Neural crest cell (in vitro differentiated cells): ENCODE measurements at places on chromosomes 4 and X. TPM values are rescaled to one million over a fixed set of nuclear protein-coding genes. Genes with fewer than 3 reads are reported as not detected.
A peak's percentile ranks its signal among the peaks of the same experiment; 100 is the strongest.

DNA sequence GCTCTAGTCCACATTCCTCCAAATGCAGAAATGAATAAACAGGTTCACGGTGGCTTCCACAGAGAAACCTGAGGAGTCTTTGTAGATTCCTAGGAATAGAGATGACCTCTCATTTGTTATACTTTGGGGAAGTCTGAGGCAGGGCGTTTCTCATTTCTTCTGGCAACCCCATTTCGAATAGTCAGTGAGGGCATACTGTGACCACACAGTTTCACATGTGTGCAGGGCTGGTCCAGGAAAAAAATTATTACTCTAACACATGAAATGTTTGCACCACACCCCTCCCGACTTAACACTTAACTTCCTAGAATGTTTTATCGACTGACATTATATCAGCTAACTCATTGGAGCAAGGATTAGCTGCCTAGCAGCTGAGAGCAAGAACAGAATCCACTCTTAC lies 12.0 kb downstream of the FRMD7 start:
- H3K36me3 ChIP-seq, result no peaks in the 10 kb centered on the region
- no peak overlapping the region for H3K4me3 ChIP-seq
- no peak for DNase-seq
- H3K27me3 ChIP-seq, result no peaks in the 10 kb centered on the region
- H3K4me1 ChIP-seq, result peaks cover 36% of the 10 kb centered on the region

Gene MTHFD2L
- 19.3 and 19.9 TPM in 2 replicates for total RNA-seq

GRCh38 chrX:46311581-46312120 lies 233.6 kb downstream of the ZNF674 start:
- H3K36me3 ChIP-seq, result no peaks in the 10 kb centered on the region
- DNase-seq, result no peak
- no peak overlapping the region for H3K4me3 ChIP-seq
- H3K27ac ChIP-seq, result no peak overlapping the region
- no peaks in the 10 kb centered on the region for H3K27me3 ChIP-seq

DNA sequence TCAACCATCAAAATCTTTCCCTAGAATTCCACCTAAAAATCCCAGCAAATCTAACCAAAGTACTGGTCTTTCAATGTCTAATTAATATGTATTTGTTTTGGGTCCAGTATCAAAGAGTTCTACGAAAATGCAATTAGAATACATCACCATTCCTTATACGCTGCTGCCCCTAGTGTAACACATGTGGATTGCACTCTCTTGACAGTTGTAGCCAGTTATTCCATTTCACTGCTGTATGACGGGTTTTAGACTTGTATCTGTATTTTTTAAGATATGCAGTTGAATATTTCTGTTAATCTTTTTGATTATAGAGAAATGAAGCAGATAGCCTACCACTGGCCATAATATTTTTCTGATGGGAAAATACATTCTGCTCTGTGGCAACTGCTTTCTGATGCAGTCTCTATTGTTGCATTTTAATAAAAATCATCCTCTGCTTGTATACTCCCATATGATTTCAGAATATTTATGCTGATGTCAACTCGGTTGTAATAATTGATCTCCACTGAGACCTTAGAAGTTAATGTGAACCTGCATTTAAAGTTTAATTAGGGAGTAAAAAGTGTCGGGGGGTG lies 17.1 kb upstream of the PAGE2B start:
- peak overlapping the region; percentile 67 for H3K4me3 ChIP-seq
- peaks cover 13% of the 10 kb centered on the region for H3K4me1 ChIP-seq
- H3K36me3 ChIP-seq, result no peaks in the 10 kb centered on the region
- H3K27ac ChIP-seq, result no peak overlapping the region

Gene BTC
- 0.14 TPM in 1 of 2 replicates, not detected in the other for total RNA-seq

DNA sequence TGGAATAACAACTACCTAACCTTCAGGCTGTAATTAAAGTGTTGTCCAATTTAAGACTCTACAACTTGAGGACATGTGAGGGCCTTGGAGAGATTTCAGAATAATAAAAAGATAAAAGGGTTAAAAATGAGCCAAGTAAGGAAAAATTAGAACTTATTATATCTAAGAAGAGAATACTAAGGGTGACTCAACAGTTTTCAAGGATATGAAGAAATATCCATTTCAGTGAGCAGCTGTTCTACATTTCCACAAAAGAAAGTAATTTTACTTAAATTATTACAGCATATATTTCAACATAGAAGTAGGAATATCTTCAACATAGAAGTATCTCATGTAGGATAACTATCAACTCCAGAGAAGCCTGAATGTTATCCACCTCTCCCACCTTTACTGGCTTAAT lies 11.3 kb downstream of the SNX12 start:
- DNase-seq, result no peak
- no peak overlapping the region for H3K4me3 ChIP-seq
- no peak overlapping the region for H3K27ac ChIP-seq
- H3K4me1 ChIP-seq, result no peaks in the 10 kb centered on the region
- H3K27me3 ChIP-seq, result no peaks in the 10 kb centered on the region
- peaks cover 10% of the 10 kb centered on the region for H3K36me3 ChIP-seq

Gene KIF4A
- total RNA-seq, result 57.8 and 58.5 TPM in 2 replicates

DNA sequence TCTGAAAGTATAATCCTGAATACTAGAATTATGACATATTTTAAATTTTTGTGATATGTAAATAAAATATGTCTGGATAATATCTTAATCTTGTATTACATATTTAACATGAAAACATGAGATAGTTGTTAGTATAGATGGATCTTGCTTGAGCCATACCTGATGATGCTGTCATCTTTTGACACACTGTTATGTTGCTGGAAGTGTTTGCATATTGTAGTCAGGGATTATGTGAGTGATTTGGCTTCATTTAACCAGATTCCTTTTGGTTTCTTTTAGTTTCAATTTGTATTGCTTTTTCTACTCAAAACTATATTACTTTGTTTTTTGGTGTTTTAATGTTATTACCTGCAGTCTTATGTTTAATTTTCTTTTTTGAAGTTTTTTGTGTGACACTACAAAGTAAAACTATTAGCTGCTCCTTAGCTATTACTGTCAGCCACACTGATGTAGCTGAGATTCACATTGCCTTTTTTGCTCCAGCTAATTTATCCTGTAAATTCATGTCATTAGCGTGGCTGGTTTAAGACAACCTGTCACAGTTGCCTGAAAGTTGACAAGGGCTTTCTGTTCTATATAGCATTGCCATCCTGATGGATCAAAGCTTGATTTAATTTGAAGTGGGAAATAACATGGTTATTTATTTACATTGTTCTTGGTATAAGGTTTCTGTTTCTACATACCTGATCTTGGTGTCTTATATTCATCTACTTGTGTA lies 33.7 kb downstream of the METAP1 start:
- DNase-seq, result no peak
- H3K4me1 ChIP-seq, result peaks cover 11% of the 10 kb centered on the region
- peaks cover 7% of the 10 kb centered on the region for H3K36me3 ChIP-seq
- no peak overlapping the region for H3K27ac ChIP-seq

Gene HTR2C
- total RNA-seq, result 0.07 and 0.09 TPM in 2 replicates

DNA sequence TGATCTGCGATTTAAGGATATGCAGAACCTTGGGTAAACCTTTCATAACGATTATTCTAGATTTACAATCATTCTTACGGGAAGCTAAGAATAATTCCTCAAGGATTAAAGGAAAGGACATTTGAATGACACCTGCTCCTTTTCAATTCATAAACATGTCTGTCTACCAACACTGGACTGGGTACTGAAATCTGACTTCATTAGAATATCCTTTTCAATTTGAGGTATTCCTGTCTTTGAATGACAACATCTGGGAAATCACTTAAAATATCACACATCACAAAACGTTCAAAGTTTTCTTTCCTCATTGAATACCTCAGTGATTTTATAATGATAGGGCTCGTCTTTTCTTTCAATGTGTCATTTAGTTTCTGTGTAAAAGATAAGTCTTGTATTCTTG lies 87.7 kb downstream of the CFAP47 start:
- no peak overlapping the region for H3K4me3 ChIP-seq
- no peak for DNase-seq
- no peaks in the 10 kb centered on the region for H3K4me1 ChIP-seq
- no peaks in the 10 kb centered on the region for H3K36me3 ChIP-seq
- no peak overlapping the region for H3K27ac ChIP-seq

DNA sequence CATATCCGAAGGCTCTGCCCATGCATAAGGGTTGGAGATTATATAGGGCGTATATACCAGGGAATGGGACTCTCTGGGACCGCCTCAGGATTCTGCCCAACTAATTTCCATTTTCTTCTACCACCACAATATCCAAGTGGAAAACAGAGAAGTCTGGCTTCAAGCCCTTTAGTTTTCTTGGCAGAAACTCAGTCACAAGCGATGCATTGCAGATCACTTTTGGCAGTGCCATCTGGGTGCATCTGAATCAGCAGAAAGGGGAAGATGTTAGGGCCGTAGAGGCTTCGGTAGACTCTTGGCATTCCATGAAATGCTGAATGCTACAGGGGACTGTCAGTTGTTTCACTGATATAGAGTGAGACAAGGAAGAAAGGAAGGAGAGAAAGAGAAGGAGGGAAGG lies 94.1 kb upstream of the FAM9B start:
- H3K27me3 ChIP-seq, result no peaks in the 10 kb centered on the region
- peaks cover 13% of the 10 kb centered on the region for H3K4me1 ChIP-seq
- no peak overlapping the region for H3K27ac ChIP-seq
- DNase-seq, result no peak

DNA sequence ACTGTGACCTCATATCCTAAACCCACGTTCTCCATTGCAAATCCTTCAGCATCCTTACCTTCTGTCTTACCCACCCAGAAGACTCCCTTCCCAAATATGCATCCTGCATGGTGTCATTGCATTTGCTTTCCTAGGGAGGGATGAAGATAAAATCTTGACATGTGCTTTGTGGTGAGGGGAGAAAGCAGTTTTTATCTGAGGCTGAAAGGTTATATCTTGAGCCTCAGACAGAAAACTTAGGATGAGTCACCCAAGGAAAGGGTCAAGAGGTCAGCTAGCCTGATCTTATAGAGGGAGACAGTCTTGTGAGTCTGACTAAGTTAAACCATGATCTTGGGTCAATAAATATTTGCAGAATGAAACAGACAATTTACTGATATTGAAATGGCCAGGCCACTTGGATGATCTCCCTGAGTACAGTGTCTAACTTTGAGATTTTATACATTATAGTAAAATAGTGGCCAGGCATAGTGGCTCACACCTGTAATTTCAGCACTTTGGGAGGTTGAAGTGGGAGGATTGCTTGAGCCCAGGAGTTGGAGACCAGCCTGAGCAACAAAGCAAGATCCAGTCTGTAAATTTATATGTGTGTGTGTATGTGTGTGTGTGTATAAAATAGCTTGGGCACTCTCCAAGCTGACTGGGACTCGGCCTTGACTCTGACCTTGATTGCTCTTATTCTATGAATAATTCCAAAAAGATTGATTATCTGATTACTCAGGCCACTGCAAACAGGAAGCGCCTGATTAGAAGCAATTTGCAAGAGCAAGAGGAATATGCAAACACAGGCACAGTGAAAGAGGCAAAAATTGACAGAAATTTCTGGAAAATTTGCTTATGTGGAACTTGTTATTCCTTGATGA lies 15.4 kb upstream of the FAM9C start:
- no peaks in the 10 kb centered on the region for H3K27me3 ChIP-seq
- DNase-seq, result no peak
- H3K4me3 ChIP-seq, result no peak overlapping the region
- H3K36me3 ChIP-seq, result peaks cover 9% of the 10 kb centered on the region
- no peak overlapping the region for H3K27ac ChIP-seq
- peaks cover 23% of the 10 kb centered on the region for H3K4me1 ChIP-seq

DNA sequence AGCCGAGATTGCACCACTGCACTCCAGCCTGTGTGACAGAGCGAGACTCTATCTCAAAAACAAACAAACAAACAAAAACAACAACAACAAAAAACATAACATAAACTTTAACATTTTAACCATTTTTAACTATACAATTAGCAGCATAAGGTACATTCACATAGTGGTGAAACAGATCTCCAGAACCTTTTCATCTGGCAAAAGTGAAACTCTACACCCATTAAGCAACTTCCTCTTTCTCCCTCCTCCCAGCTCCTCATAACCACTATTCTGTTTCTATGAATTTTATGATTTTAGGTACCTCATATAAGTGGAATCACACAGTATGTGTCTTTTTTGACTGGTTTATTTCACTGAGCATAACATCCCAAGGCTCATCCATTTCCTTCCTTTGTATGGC lies 103.6 kb downstream of the FAM13A start:
- no peaks in the 10 kb centered on the region for H3K27me3 ChIP-seq
- peaks cover 7% of the 10 kb centered on the region for H3K4me1 ChIP-seq
- H3K27ac ChIP-seq, result no peak overlapping the region
- no peak for DNase-seq
- H3K36me3 ChIP-seq, result peaks cover 7% of the 10 kb centered on the region
- H3K4me3 ChIP-seq, result no peak overlapping the region

Gene PHEX
- total RNA-seq, result 0.47 and 0.57 TPM in 2 replicates

Gene ALAS2
- total RNA-seq, result not detected in 2 replicates

Gene CNKSR2
- 21.0 and 22.4 TPM in 2 replicates for total RNA-seq

GRCh38 chr4:173231916-173232315 lies 63.3 kb downstream of the GALNT7 start:
- H3K36me3 ChIP-seq, result no peaks in the 10 kb centered on the region
- no peak overlapping the region for H3K4me3 ChIP-seq
- no peak overlapping the region for H3K27ac ChIP-seq
- H3K4me1 ChIP-seq, result peaks cover 8% of the 10 kb centered on the region
- no peak for DNase-seq
- no peaks in the 10 kb centered on the region for H3K27me3 ChIP-seq

GRCh38 chrX:35841872-35842271 lies 43.7 kb downstream of the MAGEB16 start:
- no peaks in the 10 kb centered on the region for H3K27me3 ChIP-seq
- H3K4me3 ChIP-seq, result no peak overlapping the region
- H3K27ac ChIP-seq, result no peak overlapping the region
- H3K4me1 ChIP-seq, result peaks cover 7% of the 10 kb centered on the region
- no peaks in the 10 kb centered on the region for H3K36me3 ChIP-seq

DNA sequence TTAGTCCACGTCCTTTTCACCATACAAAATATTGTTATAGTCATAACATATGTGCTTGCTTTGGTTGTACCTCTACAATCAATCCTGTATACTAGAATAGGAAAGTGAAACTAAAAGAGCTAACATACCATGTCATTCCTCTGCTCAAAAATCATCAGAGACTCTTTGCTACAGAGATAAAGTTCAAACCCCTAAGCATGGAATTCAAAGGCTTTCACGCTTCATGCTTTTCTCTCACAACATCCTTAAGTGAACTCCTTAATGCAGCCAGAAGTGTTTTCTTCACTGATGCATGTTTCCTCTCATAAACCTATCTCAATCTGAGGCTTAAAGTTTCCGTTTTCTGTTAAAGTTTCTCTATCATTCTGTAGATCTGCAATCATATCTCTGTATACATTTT lies 744.6 kb upstream of the IGFBP7 start:
- H3K4me1 ChIP-seq, result peaks cover 11% of the 10 kb centered on the region
- H3K4me3 ChIP-seq, result no peak overlapping the region
- H3K27me3 ChIP-seq, result no peaks in the 10 kb centered on the region
- no peak for DNase-seq
- H3K27ac ChIP-seq, result no peak overlapping the region
- no peaks in the 10 kb centered on the region for H3K36me3 ChIP-seq

GRCh38 chr4:145528601-145529000 lies 46.9 kb downstream of the SMAD1 start:
- no peak overlapping the region for H3K27ac ChIP-seq
- H3K27me3 ChIP-seq, result no peaks in the 10 kb centered on the region
- no peak overlapping the region for H3K4me3 ChIP-seq
- no peak for DNase-seq
- peaks cover 4% of the 10 kb centered on the region for H3K36me3 ChIP-seq
